ENCODE measurements at places on chromosomes 4 and X.

DNA sequence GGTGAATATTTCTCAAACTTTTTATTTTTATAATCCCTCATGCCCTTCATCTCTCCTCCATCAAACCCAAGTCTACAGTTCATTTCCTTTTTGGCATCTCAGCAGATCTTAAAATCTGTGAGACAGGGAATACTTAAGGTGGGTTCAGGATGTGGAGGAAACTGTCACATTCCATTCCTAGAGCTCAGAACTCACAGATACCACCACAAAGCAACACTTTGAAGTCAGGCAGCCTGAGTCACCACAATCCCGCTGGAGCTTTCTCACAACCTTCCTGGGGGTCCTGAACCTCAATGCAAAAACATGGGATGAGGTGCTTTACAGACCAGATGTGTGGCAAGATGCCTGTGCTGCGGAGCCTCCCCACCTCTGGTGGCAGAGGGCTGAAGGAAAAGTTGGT, 63.2 kb downstream of the HHIP start:
- no peak for DNase-seq
- no peaks in the 10 kb centered on the region for H3K4me1 ChIP-seq
- H3K36me3 ChIP-seq = no peaks in the 10 kb centered on the region
- H3K4me3 ChIP-seq = no peak overlapping the region
- no peak overlapping the region for H3K27ac ChIP-seq

DNA sequence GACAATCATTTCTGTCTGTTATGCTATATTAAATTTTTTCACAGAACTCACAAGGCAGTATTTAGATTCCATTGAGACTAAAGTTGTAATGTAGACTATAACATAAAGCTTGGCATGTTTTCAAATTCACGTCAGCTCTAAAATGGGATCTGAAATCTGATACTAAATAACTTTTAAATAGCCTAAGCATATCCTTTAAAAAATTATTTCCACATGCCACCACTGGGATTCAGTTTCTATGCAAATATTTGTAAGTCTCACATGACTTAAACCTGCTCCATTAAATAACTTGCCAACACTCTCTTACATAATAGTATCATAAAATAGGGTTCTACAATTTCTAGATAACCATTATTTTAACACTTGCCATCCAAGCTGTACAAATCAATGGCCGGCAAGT, 32.4 kb downstream of the KLHL8 start:
- no peak overlapping the region for H3K27ac ChIP-seq
- DNase-seq = no peak
- no peaks in the 10 kb centered on the region for H3K36me3 ChIP-seq
- no peaks in the 10 kb centered on the region for H3K27me3 ChIP-seq
- no peak overlapping the region for H3K4me3 ChIP-seq

DNA sequence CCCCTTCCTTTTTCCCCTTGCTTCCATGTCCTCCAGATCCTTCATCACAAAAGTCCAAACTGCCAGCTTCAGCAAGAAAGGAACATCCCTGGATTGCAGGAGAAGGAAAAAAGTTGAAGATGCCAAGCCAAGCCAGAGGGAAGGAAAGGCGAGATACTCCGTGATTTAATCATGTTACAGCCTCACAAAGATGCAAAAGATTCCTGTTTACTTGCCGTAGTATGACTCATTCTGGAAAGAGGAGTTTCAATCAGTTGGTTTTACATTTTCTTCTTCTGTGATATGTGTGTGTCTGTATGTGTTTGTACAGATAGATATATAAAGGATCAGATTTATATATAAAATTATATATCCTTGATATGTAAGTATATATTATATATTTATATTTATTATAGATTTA, 69.3 kb downstream of the BTC start:
- no peaks in the 10 kb centered on the region for H3K27me3 ChIP-seq
- no peak overlapping the region for H3K4me3 ChIP-seq
- no peak overlapping the region for H3K27ac ChIP-seq
- H3K36me3 ChIP-seq = no peaks in the 10 kb centered on the region
- DNase-seq = no peak

DNA sequence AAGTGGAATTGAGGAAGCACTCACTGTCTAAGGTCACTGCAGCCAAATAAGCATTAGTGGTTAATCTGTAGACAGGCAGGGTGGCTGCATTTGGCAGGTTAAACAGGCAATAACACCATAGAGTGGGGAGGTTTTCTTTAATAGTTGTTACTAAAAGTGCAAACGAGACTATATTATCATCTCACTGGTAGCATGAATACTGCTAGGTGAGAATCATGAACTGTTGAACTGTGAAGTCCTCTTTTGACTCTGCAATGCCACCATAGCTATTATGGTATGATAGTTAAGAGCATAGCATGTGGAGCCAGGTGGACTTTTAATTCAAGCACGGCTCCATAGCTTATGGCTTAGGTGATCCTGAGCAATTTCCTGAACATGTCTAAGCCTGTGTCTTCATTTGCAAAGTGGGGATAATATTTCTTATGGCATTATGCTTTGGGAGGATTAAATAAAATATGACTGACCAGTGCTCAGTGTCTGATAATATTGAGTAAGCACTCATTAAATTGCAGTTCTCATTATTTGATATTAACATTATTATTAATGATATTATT, 235.6 kb upstream of the HHIP start:
- no peaks in the 10 kb centered on the region for H3K4me1 ChIP-seq
- H3K4me3 ChIP-seq = no peak overlapping the region
- no peak for DNase-seq
- H3K36me3 ChIP-seq = no peaks in the 10 kb centered on the region
- no peaks in the 10 kb centered on the region for H3K27me3 ChIP-seq
- no peak overlapping the region for H3K27ac ChIP-seq

- no peaks in the 10 kb centered on the region for H3K36me3 ChIP-seq
- peak overlapping the region; percentile 56 for H3K4me3 ChIP-seq
- H3K4me1 ChIP-seq = peaks cover 30% of the 10 kb centered on the region
- peak overlapping the region; percentile 69 for H3K27ac ChIP-seq
These were observed 65.0 kb downstream of the COQ2 start for GRCh38 chr4:83219344-83220331.

GRCh38 chr4:107017443-107018343, 18.4 kb downstream of the DKK2 start:
- no peak overlapping the region for H3K27ac ChIP-seq
- no peaks in the 10 kb centered on the region for H3K27me3 ChIP-seq
- DNase-seq = no peak
- no peaks in the 10 kb centered on the region for H3K36me3 ChIP-seq
- no peak overlapping the region for H3K4me3 ChIP-seq
- no peaks in the 10 kb centered on the region for H3K4me1 ChIP-seq

- no peak overlapping the region for H3K4me3 ChIP-seq
- H3K27me3 ChIP-seq = no peaks in the 10 kb centered on the region
- DNase-seq = no peak
- peaks cover 4% of the 10 kb centered on the region for H3K4me1 ChIP-seq
These were observed 86.2 kb upstream of the TSPAN5 start for GRCh38 chr4:98744372-98745150.

GRCh38 chr4:61741327-61742096, 541.4 kb downstream of the ADGRL3 start:
- no peaks in the 10 kb centered on the region for H3K27me3 ChIP-seq
- H3K4me3 ChIP-seq = no peak overlapping the region
- no peaks in the 10 kb centered on the region for H3K4me1 ChIP-seq
- DNase-seq = no peak
- no peaks in the 10 kb centered on the region for H3K36me3 ChIP-seq

DNA sequence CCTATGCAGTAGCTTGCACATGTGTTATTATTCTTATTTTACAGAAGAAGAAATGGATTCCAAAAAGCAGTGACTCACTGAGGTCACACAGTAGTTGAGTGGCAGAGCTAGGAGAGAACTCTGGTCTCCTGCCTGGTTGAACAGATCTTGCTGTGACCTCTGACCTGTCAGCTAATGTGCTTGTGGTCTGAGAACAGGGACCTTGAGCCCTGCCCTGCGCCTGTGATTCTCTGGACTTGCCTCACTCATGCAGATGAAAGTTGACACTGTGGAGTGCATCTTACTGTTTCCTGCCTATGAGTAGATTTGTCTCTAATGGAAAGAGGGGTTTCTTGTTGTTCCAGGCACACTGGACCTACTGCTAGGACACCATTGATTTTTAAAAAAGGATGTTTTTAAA, 32.3 kb downstream of the ETNPPL start:
- DNase-seq = no peak
- H3K36me3 ChIP-seq = no peaks in the 10 kb centered on the region
- no peaks in the 10 kb centered on the region for H3K4me1 ChIP-seq
- H3K4me3 ChIP-seq = no peak overlapping the region
- H3K27ac ChIP-seq = no peak overlapping the region
- H3K27me3 ChIP-seq = no peaks in the 10 kb centered on the region

DNA sequence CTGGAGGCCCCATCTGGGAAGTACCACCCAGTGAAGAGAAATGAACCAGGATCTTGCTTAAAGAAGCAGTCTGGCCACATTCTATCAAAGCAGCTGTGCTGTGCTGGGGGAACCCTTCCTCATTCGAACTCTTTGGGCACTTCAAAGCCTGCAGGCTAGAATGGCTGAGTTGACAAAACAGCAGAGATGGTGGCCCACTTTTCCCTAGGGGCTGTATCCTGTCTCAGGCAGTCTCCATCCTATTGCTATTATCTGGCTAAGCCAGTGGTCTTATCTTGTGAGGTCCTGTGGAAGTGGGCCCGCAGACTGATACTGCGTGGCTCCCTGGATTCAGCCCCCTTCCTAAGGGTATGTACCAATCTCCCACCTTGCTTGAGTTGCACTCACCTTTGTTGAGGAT, 114.3 kb downstream of the VSIG4 start:
- H3K27me3 ChIP-seq = no peaks in the 10 kb centered on the region
- H3K36me3 ChIP-seq = no peaks in the 10 kb centered on the region
- no peaks in the 10 kb centered on the region for H3K4me1 ChIP-seq
- no peak overlapping the region for H3K4me3 ChIP-seq

DNA sequence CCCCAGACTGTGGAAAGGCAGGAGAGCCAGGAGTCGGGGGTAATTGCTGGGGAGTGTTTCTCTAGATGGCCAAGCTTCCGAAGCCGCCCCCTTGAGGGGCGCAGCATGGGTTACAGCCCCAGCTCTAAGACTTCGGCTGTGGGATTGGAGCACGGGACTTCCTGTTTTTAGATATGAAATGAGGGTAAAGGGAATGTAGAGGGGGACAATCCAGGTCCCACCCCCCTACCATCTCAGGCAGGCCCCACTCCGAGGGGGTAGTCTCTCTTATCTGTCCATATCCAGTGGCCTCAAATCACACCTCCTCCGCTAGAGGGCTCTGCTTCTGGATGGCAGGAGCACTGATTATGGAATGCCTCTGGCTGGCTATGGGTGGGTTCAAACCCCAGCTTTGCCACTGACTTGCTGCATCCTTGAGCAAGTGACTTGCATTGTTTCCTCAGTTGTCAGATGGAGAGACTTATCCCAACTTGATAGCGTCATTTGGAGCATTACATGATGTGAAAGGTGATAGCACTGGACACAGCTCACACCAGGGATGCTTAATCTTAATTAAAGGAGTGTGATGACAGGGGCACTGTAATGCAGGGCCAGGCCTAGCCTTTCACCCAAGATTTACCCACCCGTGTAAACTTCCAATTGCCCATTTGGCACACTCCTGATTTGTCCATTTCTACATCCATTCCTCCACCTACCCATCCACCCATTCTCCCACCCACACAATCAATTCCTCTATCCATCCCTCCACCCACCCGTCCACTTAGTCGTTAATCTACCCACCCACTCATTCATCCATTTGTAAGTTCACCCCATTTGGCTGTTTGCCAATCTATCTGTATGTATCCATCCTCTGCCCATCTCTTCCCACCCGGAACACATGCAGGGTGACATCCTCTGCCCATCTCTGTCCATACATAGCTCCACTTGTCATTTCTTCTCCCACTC, 848 bp upstream of the KCND1 start:
- no peaks in the 10 kb centered on the region for H3K36me3 ChIP-seq
- peak overlapping the region; percentile 75 for H3K27ac ChIP-seq
- no peak for DNase-seq
- no peaks in the 10 kb centered on the region for H3K4me1 ChIP-seq
- no peaks in the 10 kb centered on the region for H3K27me3 ChIP-seq

DNA sequence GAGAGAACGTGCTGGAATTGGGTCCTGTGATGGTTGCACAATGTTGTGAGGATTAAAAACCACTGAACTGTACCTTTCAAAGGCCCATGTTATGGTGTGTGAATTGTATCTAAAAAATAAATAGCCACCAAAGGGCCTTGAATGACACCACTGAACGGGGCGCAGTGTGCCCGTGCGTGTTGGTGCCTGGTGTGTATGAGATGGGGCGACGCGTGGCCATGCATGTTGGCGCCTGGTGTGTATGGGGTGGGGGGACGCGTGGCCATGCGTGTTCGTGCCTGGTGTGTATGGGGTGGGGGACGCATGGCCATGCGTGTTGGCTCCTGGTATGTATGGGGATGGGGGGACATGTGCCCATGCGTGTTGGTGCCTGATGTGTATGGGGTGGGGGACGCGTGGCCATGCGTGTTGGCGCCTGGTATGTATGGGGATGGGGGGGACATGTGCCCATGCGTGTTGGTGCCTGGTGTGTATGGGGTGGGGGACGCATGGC, 66.6 kb upstream of the HELT start:
- H3K4me3 ChIP-seq = no peak overlapping the region
- DNase-seq = no peak
- H3K27ac ChIP-seq = no peak overlapping the region
- no peaks in the 10 kb centered on the region for H3K27me3 ChIP-seq

DNA sequence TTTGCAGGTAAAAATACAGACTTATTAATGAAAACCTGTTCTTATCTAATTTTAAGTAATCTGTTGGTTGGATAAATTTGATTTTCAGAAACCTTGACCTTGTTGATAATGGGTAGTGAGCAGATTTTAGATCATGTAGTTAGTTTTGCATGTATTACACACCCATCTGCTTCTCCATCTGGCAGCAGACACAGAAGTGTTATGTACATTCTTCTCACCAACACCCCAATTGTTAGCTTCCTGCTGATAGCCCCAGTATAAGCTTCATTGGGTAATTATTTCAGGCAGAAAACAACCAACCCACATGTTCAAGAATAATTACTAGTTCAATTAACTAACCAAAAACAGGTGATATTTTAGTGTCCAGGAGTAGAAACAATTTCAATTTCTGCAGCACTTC, 1740.5 kb upstream of the AGA start:
- H3K36me3 ChIP-seq = no peaks in the 10 kb centered on the region
- H3K4me3 ChIP-seq = no peak overlapping the region
- DNase-seq = no peak
- no peaks in the 10 kb centered on the region for H3K4me1 ChIP-seq

GRCh38 chrX:123193101-123193500, 9.0 kb downstream of the GRIA3 start:
- H3K27ac ChIP-seq = no peak overlapping the region
- DNase-seq = no peak
- no peak overlapping the region for H3K4me3 ChIP-seq
- H3K36me3 ChIP-seq = no peaks in the 10 kb centered on the region

DNA sequence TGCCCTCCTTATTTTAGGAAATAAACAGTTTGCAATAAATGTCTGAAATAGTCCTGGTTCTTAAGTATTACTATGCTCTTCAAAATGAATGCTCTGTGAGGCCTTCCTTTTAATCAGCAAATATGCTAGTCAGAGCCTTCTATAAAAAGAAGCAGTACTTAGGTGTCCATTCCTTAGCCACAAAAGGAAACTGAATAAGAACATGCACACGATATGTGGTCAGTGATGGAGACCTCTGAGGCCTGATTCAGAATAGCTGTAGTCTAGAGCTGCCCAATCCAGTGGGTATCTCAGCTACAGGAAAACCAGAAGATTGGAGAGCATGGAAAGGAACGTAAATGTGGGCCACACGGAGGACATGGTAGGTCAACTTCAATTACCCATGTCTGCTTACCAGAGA, 141.8 kb downstream of the RASL11B start:
- no peak overlapping the region for H3K27ac ChIP-seq
- H3K4me1 ChIP-seq = no peaks in the 10 kb centered on the region
- H3K36me3 ChIP-seq = no peaks in the 10 kb centered on the region
- no peak for DNase-seq

All from esophagus squamous epithelium (tissue), 5 donors.